ENCODE measurements at places on chromosomes 4 and X. TPM values are rescaled to one million over a fixed set of nuclear protein-coding genes. Genes with fewer than 3 reads are reported as not detected.

The ZNF718 gene
- polyA plus RNA-seq, result 14.6 TPM

The STK32B gene
- not detected for polyA plus RNA-seq

GRCh38 chrX:26649534-26649933 lies 433.6 kb downstream of the MAGEB5 start:
- DNase-seq, result no peak

GRCh38 chr4:33714971-33715370 lies 2529.3 kb downstream of the ARAP2 start:
- DNase-seq, result no peak

The CHRDL1 gene
- polyA plus RNA-seq, result not detected

DNA sequence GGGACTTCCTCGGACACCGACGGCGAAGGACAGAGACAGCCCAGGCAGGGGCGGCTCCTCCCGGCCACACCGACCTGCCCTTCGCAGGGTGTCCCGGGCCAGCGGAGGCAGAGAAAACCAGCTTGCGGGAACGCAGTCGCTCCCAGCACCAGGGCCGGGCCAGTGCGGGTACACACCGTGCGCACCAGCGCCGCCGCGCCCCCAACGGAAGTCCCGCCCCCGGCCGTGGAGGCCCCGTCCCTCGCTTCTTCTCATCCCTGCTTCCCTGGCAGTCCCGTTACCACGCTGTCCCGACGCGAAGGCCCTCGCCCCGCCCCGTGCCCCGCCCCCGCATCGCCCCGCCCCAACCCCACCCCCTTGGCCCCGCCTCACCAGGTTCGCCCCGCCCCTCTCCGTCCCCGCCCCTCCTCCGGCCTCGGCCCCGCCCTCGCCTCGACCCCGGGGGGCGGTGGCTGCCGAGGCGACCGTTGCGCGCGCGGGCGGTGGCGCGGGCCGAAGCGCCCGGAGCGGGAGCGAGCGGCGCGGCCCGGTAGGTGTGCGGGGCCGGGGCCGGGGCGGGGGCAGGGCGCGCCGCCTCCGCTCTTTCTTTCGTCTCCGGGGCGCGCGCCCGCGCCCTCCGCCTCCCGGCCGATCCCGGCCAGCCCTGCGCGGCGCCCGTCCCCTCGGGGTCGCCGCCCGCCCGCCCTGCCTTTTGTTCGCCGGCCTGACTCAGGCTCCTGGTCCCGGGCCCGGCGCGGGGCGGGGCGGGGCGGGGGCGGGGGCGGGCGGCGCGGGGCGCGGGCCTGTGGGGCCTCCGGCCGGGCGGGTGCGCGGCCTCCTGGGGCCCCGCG lies at the start of gene RGS12:
Gene RGS12 (plus strand): TSS at position 451 of the 830 bp plus-strand sequence. CDS start 23,150 bp downstream, outside the sequence.
- DNase-seq, result peak; percentile 80

GRCh38 chr4:101348995-101349800 lies 1.9 kb upstream of the PPP3CA start:
- no peak for DNase-seq

The RHOH gene
- polyA plus RNA-seq, result 82.0 TPM
